ENCODE measurements at places on chromosomes 7 and 10.

GRCh38 chr7:39043531-39043930 lies 65.8 kb downstream of the POU6F2 start:
- no peak for DNase-seq

- DNase-seq: no peak
Measured at GRCh38 chr10:131683941-131684340, 216.9 kb upstream of the PPP2R2D start.

DNA sequence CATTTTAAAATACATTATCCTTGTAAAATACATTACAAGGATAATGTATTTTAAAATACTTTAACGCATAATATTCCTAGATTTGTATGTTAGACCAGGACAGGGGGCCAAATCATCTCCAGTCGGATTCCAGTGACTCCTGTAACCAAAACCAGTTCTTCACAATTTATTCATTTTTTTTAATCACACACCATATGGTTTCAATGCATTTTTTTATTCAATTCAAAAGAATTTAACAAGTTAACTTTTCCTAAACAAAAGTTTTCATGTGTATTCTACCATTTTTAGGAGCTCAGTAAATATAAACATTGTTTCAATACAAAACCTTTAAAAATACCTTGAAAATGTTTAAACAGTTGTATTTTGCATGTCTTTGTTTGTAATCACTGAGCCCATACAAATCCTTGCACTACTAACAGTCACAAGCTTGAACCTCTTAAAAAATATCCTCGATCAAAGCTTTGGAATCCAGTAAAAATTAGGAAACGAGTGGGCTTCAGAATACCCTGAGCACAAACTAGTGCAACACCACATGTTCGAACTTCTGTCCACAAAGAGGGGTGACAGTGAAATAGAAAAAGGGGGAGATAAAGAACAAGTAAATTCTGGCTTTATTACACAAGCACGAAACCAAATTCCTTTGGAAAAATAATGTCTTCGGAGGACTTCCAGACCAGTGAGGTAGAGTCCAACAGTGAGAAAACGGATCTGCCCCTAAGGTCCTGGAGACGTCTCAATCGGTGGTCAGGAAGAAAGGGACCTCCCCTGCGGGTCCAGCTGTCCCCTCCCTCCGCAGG lies 1.6 kb downstream of the CCDC71L start:
- no peak for DNase-seq

DNA sequence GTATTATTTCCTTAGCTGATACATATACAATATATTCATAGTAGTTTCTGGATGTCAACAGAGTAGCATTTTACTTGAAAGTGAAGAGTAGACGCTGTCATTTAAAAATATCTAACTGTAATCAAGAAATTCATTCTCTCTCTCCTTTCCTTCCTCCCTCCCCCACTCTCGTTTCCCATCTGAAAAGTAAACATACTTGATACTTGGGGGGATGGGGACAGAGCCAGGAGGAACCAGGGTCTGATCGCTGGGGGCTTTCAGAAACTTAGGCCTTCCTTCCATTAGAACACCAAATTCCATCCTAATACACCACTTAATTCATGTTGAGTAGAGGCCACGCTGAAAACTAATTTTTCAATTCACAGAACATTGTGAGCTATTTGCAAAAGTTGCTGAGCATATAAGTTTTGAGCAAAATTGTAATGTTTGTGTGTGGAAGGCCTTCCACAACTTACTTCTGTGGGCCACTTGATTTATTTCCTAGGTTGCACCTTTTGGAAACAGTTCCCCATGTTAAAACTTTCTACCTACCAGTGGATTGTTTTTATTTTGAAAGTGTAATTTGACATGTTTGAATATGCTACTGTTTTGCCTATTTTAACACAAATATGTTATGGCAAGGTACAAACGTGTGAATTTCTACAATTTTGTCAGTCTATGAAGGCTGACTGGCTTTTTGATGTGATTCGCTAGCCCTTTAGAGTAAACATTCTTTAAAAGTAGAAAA lies 35.2 kb downstream of the CNPY1 start:
- DNase-seq: no peak

GRCh38 chr7:18179093-18179492 lies 151.4 kb upstream of the PRPS1L1 start:
- DNase-seq: no peak

- DNase-seq: no peak
Measured at GRCh38 chr7:17626235-17626634, 314.1 kb downstream of the SNX13 start.

DNA sequence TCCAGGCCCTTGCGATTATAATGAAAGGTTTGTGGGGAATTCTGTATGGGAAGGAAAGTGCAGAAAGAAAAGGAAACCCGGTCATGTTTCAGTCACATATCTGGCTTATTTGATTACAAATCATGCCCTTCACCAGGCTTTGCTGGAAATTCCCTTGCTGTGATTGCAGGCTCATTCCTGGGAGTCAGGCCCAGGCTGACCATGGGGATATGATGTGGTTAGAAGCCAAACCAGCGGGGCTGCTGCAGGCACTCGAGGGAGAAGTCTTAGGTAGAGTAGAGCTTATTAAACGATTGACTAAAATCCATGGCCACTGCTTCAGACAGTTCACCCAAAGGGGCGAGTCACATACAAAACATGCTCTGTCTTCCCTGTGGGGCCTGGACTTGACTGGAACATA lies 16.2 kb downstream of the PKD1L1 start:
- DNase-seq: no peak
